ENCODE measurements at places on chromosomes 4 and X.

DNA sequence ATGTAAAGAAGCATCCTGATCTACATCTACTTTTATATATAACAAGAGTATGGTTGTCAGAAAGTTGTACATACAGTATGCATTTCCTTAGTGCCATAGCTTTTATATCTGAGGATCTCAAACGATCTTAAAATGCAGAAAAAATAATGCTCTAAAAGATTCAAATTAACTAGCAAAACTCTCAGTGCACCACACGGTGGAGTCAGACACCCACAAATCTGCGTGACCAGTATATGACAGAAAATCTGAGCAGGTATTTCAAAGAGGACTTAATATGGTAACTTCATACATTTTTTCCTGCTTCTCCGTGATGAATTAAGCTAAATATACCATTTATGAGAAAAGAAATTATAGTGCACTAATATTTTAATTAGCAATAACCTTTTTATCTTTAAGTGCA is 803.0 kb downstream of the DMD start:
- no peak for DNase-seq

GRCh38 chr4:119980456-119980855 is 86.2 kb downstream of the MAD2L1 start:
- no peak for DNase-seq

- DNase-seq, result no peak
Measured at GRCh38 chr4:57462843-57463242, 352.7 kb upstream of the IGFBP7 start.

GRCh38 chrX:104018126-104018525 is 4.6 kb upstream of the H2BW1 start:
- no peak for DNase-seq

DNA sequence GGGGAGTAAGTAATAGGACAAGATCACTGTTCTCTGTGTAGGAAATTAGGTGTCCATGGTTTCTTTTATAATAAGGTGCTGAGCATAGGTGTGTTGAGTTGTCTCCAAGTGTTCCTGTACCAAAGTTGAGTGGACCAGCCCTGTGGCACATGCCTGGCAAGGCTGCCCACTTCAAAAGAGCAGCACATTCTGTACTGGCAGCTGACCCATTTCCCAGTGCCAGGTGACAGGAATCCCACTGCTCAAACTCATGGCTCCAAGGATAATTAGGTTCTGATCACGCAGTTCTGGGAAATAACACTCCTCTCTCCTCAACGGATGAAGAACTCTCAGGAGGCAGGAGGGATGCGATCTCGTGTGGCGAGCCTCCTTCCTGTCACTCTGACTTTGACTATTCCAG is 12.8 kb upstream of the LGI2 start:
- no peak for DNase-seq

DNA sequence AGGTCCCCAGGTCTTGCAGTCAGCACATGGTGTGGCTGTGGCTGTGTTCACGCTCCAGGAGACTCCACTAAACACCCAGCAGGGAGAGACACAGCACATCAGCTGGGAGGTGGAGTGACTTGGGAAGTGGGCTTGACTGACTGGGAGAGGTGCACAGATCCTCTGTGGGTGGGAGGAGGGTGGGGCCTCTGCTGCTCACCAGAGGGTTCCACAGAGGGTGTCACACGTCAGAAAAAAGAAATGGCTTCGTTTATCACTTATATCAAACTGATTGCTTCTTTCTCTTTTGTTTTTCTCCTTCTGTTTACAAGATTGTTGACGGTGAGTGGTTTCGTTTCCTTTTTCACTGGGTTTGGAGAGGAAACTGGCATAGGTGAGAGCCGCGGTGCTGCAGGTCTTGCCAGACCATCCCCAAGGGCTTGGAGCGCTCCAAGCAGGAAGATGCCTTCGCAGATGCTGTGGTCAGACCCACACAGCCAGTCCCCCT is 24.8 kb upstream of the FAM193A start:
- DNase-seq, result no peak

GRCh38 chr4:115229873-115230272 is 116.5 kb upstream of the NDST4 start:
- no peak for DNase-seq

DNA sequence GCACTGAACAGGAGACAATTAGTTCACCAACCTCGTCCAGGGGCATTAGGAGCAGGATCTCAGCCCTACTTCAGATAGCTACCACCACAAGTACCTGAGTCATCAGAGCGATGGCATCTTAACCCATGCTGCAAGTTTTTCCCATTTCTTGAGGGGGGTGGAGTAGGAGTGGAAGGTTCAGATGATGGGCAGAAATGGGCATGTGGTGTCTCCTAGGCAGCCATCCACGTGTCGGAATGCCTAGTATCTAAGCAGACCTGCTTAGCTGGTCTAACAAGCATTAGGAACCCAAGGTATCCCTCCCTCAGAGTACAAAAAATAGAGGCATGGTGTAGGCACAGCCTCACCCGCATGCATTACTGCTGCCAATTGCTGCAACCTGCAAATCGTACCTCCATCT is 159.1 kb upstream of the DGKK start:
- no peak for DNase-seq

DNA sequence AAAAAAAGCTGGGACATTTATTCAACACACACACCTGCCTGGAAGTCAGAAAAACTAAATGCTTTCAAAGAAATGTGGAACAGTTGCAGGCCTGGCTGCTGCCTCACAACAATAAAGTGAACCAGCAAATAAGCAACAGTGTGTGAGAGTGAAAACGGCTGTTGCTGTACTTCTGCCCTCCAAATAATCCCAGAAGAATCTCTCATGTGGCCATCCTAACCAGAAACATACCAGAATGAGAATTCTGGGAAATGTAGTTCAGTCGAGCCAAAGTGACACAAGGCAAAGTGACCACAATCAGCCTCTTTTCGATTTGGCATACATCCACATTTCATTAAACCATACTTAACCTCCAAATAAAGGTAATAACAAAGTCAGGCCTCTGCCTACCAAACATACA is 204.5 kb downstream of the SLC7A11 start:
- DNase-seq, result no peak

- no peak for DNase-seq
Measured at GRCh38 chr4:145177906-145178538, 2.4 kb downstream of the OTUD4 start.

GRCh38 chrX:41133551-41133950 is 48.3 kb downstream of the USP9X start:
- no peak for DNase-seq

DNA sequence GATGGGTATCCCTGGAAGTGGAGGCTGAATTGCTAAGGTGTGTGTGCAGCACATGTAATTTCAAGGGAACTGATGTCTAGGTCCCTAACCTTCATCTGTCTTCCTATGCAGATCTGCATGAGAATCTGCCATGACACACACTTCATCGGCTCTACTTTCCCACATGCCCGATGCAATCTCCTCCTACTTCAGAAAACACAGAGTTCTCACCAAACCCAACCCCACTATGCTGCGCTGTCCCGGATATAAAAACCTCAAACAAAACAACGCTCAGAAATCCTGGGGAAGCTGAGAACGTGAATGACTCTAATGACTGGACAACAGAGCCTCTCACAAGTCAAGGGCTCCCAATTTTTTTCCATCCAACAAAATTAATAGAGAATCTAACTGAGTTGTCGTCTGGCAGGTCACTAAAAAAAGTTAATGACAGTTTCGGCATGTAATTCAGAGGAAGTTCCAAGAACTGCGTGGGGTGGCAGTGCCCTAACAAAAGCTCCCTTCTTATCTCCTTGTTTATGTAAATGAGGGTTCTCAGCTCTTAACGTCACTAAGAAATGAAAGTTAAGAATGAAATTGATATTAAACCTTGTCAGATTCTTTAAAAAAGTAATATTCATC is 39.0 kb downstream of the STX18 start:
- no peak for DNase-seq

GRCh38 chr4:10366628-10367027 is 90.6 kb downstream of the ZNF518B start:
- DNase-seq, result no peak

- no peak for DNase-seq
Measured at GRCh38 chr4:35358001-35358584, 886.2 kb downstream of the ARAP2 start.

DNA sequence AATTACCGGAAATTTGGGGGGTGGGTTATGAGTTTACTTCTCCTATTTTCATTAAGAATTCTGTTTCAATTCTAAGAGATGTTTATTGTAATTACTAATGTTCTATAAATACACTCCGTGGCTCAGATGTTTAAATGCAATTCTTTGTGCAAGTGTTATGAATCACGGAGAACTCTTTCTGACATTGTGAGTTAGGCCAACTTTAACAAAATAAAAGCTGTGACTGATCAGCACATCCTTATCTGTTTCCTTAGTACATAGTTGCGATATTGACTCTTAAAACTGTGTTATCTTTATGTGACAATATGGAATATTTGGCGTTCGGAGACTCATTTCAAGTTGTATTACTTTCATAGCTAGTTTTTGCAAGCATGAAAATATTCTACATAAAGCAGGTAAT is 902 bp downstream of the KLHL4 start:
- DNase-seq, result no peak

DNA sequence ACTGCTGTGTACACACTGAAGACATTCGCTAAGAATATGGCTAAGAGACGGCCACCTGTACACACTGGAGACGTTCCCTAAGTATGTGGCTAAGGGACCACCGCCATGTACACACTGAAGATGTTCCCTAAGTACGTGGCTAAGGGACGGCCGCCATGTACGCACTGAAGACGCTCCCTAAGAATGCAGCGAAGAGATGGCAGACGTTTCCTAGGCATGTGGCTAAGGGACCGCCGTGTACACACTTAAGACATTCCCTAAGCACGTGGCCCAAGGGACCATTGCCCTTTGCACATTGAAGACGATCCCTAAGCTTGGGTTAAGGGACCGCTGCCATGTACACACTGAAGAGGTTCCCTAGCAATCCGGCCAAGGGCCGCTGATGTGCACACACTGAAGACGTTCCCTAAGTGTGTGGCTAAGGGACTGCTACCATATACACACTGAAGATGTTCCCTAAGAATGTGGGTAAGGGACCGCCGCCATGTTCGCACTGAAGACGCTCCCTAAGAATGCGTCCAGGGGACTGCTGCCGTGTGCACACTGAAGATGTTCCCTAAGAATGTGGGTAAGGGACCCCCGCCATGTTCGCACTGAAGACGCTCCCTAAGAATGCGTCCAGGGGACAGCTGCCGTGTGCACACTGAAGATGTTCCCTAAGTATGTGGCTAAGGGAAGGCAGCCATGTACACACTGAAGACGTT is 36.7 kb downstream of the DHRSX start:
- DNase-seq, result no peak

DNA sequence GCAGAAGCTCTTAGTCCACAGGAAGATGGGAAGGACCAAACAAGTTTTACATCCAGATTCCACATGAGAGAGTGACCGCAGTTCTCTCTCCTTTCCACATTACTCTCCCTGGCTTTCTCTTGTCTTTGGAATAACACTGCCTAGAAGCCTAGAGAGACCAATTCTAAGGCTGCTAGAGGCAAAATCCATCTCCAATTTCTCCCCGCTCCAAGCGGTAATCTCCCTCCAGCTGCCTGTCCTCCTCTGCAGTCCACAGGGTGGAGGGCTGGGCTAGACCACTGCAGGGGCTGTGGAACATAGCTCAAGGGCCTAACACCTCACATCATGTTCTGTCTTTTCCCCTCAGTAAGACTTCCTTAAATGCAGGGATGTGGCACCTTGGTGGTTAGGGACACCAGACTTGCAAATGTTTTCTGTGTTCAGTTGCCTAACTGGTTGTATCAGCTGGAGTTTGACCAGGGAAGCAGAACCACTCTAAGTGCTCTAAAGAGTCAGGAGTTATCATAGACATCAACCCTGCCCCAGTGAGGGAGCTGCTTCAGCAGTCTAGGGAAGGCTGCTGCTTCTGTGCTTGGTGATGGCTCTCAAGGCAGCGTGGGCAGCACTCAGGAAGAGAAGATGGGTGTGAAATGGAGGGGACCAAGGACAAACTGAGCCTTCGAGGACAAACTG is 423.1 kb downstream of the BCOR start:
- DNase-seq, result no peak

GRCh38 chr4:1683736-1684505 is at the start of gene FAM53A:
Gene FAM53A (minus strand): TSS chr4:1684313. CDS start chr4:1668741, 15,572 bp downstream.
- DNase-seq, result peak; percentile 67

DNA sequence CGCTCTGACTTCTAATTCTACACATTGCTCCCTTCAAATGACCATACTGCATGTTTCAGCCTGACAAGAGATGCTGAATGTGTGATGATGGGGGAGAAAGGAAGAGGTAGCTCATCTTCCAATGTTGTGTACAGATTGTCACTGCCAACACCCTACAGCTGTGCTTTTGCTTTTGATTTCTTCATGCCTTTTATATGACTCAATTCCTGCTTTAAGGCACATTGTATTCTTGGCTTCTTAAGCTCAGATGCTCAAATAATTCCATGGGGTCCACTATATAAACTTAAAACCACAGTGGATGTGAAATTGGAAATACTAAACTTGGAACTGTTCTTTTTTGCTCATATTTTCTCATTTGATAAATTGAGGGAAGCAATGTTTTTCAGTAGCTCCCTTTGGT is 183.2 kb upstream of the WDFY3 start:
- DNase-seq, result no peak

- no peak for DNase-seq
Measured at GRCh38 chr4:7630568-7631287, 196.0 kb upstream of the PSAPL1 start.

DNA sequence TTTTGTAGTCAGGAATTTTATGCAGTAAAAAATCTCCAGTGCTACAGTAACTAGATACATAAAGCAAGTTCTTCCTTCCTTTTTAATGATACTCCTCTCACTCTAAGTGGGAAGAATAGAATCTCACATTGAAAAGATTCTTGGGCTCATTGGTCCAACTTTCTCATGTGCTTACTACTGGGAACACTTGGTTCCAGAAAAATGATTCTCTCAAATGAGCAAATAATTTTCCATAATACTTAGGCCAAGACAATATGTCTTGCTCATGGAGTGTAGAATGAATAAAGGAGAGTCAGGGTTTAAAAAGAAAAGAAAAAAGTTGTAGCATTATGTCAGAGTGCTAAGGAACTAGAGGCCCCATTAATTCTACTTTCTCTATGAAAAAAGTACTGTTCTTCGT is 197.8 kb downstream of the RASL11B start:
- no peak for DNase-seq

DNA sequence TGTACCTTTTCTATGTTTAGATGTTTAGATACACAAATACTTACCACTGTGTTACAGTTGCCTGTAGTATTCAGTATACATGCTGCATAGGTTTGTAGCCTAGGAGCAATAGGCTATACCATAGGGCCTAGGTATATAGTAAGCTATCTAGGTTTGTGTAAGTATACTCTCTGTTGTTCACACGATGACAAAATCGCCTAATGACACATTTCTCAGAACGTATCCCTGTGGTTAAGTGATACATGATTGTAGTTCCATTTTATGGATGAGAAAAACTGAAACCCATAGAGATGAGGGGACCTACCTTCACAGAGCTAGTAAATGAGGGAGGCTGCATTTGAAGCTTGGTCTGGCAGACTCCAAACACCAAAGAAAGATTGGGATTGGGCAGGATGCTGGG is 79.4 kb upstream of the EFNB1 start:
- DNase-seq, result no peak

GRCh38 chr4:38765382-38765781 is 17.4 kb downstream of the TLR10 start:
- no peak for DNase-seq
